ENCODE measurements at places on chromosomes 12 and 14.

- no peak for DNase-seq
Observed at GRCh38 chr12:90951432-90952105, 3.4 kb downstream of the CCER1 start.

- no peak for DNase-seq
Observed at GRCh38 chr14:89603938-89604480, 187.0 kb upstream of the FOXN3 start.

DNA sequence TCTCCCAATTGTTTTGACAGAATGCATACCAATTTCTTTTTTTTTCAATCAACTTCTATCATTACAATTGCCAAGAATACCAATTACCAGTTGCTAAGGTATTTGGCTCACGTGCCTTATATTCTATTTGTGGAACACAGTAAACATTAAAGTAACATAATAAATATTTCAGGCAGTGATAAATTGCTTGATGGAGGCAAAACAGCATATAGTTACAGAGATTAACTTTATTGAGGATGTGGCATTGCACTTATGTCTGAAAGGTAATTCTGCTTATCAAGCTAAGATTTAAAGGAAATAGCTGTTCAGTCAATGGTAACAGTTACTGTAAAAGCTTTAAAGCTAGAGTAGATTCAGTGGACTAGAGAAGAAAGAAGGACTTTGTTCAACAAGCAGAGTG, 1107.8 kb downstream of the FSCB start:
- no peak for DNase-seq

DNA sequence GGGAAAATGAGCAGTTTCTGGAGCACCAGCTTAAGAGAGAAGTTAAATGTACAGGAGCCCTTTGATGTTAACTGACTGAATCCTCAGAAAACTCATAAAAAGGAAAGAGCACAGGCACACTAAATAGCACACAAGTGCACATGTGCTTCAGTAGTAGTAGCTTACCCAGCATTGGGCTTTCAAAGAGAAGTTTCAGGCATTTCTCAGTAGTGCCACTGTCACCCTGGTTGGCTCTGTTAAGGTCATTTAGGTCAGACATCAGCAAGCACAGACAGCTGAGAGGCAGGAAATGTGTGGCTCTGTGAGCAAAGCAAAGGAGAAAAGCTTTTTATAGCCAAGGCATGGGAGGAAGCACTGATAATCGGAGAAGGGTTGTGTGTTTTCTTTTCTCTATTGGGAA, 96.3 kb upstream of the HIF1A start:
- DNase-seq: no peak

DNA sequence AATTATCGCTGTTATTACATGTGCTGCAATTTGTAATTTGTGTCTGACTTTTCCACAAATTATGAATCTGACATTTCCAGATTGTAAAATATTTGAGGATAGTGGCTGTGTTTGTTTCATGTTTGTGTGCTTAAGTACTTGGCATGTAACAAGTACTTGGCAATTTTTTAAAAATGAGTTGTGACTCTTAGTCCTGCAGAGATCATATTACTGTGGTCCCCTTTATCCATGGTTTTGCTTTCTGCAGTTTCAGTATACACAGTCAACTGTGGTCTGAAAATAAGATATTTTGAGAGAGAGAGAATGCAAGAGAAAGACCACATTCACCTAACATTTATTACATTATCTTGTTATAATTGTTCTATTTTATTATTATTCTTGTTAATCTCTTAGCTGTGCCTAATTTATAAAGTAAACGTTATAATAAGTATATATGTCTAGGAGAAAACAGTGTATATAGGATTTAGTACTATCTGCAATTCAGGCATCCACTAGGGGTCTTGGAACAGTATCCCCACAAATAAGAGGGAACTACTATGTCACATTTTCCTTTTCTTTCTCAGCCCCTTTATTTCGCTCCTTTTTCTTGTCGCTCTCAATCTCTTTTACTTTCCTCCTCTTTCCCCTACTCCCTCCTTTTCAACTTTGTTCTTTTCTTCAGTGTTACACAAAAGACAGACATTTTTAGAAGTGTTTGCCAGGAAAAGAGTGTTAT, 176.1 kb downstream of the FUT8 start:
- DNase-seq: no peak

DNA sequence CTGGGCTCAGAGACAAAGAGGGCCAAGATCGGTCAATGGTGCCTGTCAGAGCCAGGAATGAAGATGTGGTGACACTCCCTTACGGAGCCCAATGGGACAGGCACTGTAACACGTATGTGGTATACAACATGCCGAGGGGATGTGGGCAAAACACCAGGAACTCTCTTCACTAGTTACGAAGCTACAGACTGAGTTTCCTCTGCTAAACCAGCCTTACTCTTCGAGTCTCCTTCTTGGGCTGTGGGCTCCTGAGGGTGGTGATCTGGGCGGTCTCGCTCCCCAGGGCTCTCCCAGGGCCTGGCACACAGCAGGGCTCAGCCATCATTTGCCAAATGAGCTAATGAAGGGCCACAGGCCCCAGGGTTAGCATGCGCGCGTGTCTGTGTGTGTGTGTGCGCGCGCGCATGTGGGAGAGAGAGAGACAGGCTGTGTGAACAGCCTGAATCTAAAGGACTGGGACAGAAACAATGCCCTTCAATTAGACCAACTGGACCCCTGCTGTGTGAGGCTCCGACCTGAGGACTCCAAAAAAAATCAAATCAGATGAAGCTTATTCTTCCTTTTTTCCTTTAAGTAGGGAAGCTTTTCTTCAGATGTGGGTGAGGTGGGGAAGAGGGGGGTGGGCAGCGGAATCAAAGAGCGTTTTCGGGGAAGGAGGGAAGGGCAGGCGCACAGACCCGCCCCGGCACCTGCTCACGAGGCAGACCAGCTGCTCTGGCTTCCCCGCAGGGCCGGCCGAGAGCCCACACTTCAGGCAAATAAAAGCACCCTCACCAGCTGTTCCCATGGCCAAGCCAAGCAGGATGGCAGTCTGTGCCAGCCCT, 42.5 kb downstream of the CCDC88C start:
- DNase-seq: no peak

- no peak for DNase-seq
Observed at GRCh38 chr12:3252450-3252891, 175.3 kb downstream of the TSPAN9 start.

Data from BJ (cell line).